Esophagus squamous epithelium (tissue), 5 donors: ENCODE measurements at places on chromosomes 12 and 14.

DNA sequence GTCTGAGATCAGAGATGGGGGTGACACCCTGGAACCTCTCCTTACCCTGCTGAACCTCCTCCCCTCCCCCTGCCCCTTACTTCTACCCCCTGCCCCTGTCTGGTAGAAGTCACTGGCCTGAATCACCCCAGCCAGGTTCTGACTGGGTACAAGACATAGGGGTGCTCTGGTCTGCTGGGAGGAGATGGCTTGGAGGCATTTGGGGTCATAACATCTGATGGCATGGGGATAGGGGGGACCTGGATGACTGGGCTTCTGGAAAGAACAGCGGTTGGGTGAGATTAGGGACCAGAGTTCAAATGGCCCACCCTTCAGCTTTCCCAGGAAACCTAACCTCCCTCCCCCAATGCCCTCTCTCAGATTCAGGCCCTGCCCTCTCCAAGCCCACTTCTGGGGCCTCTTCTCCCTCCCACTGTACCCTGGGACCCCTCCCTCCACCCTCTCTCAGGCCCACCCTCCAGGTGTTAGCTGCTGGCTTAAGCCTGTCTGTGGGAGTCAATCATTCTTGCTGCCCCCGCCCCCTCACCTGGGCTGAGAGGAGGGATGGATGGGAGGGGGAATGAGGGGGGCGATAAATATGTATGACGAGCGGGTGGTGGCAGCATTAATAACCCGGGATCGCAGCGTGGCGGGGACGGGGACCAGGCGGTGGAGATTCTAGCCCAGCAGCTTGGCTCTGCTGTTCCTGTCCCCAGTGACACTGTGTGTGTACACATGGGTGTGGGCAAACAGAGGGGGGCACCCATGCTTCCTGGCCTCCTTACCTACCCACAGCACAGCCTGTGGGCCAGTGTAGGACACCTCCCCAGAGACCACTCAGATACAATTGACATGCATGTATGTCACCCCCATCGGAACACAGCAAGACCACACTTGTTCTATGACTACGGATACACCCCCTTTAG is 5.9 kb downstream of the NXPH4 start:
- DNase-seq: no peak

- no peak for DNase-seq
These were observed 211.8 kb downstream of the FOXN3 start for GRCh38 chr14:89205137-89205740.

DNA sequence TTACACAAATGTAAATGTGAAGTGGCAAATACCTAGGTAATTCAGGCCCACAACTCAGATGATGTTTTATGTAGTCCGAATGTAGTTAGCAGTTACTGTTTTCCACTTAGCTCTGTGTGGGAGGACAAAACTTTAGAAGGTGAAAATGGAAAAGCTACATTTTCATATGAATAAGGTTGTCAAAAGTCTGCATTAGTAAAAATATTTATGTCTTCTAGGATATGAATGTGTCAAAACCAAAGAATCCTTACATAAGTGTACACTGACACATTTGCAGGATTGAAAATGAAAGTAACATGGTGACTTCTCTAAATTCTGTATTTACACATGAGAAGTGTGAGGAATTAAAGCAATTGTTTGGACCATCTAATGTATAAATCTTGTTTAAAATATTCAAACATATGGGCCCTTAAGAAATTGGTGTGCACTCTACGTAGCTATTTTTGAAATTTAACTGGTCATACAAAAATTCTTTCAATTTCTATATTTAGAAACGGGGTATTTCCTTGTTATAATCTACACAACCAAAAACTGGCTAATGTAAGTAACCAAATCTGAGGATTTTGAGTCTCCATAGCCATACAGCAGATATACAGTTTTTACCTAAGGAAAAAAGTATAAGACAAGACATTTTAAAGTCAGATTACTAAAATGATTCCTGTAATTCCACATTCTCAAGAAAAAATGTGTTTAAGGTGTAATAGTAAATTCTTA is 5.4 kb downstream of the CDKN1B start:
- DNase-seq: no peak

DNA sequence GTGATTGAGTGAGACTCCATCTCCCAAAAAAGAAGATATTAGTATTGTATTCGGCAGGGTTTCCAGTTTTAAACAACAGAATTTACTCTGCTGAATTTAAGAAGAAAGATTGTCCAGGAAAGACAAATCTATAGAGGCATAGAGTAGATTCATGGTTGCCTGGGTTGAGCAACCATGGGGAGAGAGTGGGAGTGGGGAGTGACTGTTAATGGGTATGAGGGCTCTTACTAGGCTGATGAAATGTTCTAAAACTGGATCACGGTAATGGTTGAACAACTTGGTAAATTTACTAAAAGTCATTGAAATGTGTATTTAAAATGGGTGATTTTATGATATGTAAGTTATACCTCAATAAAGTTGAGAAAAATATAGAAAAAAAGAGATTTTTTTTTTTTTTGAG is 13.9 kb upstream of the C12orf76 start:
- DNase-seq: no peak

DNA sequence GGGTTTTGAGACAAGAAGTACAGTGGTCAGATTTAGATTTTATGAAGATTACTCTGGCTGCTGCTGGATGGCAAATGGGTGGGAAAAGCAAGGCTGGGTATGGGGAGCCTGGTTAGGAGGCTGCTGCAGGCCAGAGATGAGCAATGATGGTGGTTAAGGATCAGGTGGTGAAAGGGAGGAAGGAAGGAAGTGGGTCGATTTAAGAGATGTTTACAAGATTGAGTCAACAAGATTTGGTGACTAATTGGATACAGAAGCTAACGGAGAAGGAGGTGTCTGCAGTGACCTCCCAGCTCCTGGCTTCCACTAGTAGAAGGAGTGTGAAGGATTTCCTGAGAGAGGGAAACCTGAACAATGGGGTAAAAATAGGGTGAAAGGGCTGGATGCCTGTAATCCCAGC is 18.7 kb downstream of the NOS1 start:
- no peak for DNase-seq

- no peak for DNase-seq
These were observed 177.9 kb upstream of the PRMT8 start for GRCh38 chr12:3313066-3313465.

DNA sequence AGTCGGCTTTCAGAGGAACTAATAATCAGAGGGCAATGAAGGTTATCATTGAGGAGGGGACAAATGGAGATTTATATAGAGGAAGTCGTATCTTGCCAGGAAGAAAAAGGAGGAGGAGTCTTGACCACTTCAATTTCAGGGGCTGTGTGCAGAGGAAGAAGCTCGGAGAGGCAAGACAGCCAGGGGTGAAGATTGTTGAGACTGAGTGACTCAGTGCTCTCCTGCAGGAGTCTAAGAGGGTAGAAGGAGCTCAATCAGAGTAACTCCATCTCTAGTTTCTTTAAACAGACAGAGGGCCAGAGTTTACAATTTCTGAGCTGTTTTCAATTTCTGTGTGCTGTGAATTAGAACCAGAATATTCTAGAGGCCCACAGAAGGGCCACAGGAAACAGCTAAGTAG is 439.3 kb upstream of the PRICKLE1 start:
- no peak for DNase-seq
